ENCODE measurements at places on chromosomes 5 and 9.
A peak's percentile ranks its signal among the peaks of the same experiment; 100 is the strongest.

- DNase-seq: no peak
These were observed 413.4 kb upstream of the SLC30A5 start for GRCh38 chr5:68680366-68680765.

GRCh38 chr5:138700581-138701362 is 52.5 kb upstream of the CTNNA1 start:
- no peak for DNase-seq

GRCh38 chr9:133876144-133876543 is 116.0 kb downstream of the VAV2 start:
- DNase-seq: no peak

DNA sequence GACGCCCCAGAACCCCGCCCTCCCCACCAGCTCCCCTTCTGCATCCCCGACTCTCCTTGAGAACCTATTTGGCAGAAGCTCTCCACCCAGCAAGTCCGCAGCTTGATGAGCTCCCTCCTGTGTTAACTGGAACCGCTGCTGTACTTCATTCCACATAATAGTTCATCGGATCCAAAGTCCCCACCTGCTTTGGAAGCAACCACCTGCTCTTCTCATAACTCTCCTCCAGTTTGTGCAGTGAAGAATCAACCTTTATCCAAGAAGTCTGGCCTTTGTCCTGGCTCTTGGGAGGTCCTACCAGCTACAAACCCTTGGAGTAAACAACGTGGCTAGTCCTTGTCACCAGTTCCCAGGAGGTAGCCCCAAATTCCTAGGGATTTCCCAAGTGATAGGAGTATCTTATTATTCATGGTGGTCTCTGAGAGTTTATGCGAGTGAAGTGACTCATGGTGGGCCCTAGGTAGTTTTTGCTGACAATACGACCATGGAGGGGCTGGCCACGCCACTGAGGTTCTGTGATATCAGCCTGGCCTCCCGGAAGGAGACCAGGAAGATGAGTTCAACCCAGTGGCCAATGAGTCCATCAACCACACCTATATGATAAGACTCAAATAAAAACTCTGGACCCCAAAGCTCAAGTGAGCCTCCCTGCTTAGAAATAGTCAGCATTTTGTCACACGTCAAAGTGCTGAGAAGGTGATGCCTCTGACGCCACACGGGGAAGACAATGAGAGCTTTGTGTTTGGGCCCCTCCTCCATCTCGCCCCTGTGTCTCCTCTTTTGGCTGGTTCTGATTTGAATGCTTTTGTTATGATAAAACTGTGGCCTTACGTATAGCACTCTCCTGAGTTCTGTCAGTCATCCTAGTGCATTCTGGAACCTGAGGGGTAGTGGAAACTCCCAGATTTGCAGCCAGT is 3.6 kb upstream of the IL4 start:
- no peak for DNase-seq

DNA sequence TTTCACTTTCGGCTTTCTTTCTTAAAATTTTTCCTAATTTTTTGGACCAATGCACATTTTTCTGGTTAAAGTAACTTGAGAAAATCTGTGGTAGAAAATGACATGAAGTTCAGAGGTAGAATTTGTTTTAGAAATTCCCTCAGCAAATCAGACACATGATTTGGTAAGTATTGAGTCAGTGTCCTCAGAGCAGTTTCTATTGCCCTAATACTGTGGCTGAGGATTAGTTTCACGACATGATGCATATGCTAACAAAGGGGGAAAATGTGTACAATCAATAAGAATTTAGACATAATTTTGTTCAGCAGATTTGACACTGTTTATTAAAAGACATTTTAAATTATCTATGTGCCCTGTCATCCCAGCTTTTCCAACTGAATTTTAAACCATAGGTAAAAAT is 56.2 kb upstream of the GCNT4 start:
- no peak for DNase-seq

GRCh38 chr5:17172791-17173190 is 44.6 kb upstream of the BASP1 start:
- no peak for DNase-seq

- peak; percentile 17 for DNase-seq
These were observed 102.5 kb downstream of the SPRY4 start for GRCh38 chr5:142222225-142222865.

DNA sequence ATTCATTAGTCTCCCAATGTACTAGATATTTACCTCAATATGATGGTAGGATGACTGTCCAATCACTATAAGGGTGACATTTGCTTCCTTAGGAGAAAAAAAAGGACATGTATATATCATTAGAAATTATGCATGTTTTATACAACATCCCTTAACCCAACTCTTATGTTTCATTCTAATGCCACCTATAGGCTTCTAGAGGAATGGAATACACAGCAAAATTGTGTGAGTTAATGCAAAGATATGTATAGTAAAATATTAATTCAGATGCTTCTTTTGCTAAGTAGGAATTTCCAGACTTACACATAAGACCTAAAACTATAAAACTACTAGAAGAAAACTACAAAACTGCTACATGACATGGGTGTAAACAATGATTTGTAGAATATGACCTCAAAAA is 3.5 kb downstream of the PRXL2C start:
- DNase-seq: peak; percentile 70

DNA sequence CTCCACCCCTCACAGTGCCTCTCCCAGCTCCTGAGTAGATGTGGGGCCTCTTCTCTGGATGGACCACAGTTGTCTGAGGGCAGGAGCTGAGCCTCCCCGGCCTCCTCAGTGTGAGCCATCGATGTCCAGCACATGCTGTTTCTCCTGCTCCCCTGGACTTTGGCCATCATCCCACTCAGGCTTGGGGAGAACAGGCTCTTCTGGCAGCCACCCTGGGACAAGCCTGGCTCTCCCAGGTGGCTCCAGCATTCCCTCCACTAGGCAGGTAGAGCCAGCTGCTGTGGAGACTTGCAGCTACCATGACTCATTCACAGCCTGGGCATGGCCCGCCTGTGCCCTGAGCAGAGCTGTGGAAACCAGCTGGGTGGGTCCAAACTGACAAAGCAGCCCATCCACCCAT is 77.0 kb downstream of the CSNK1A1 start:
- no peak for DNase-seq

GRCh38 chr5:89712134-89712700 is 697.3 kb downstream of the CETN3 start:
- DNase-seq: no peak

DNA sequence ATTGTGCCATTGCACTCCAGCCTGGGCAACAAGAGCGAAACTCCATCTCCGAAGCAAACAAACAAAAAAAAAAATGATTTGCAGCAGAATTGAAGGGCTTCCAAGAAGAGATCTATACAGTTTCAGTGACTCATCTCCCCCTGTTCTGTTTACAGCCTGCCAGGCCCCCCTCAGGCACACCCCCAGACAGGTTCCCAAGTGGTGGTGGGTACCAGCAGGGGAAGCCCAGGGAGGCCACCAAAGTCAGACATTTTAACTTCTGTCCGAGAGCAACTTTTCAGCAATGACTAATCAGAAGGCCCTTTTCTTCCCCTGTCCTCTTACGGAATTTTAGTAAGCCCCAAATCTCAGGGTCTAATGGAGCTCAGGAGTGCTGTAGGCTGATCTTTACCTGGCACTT is 98.7 kb downstream of the PAX5 start:
- DNase-seq: no peak

GRCh38 chr9:130482463-130482862 is 37.7 kb downstream of the ASS1 start:
- no peak for DNase-seq

DNA sequence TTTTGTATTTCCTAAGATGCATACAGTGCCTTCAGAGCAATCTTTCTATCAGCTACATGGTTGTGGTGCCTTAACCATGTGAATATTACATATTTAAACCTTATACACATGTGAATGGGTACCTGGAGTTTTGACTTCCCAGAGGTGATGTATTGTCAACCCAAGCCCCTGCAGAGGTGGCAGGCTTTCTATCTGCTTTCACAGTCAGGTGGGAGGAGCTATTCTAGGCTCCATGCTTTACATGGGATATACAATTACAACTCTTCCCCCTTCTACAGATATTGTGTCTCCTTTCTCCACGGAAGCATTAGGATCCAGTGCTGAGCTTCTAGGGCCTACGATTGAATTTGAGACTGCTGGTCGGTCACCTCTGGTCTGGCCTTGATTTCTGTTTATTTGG is 89.8 kb upstream of the TUT7 start:
- DNase-seq: no peak

DNA sequence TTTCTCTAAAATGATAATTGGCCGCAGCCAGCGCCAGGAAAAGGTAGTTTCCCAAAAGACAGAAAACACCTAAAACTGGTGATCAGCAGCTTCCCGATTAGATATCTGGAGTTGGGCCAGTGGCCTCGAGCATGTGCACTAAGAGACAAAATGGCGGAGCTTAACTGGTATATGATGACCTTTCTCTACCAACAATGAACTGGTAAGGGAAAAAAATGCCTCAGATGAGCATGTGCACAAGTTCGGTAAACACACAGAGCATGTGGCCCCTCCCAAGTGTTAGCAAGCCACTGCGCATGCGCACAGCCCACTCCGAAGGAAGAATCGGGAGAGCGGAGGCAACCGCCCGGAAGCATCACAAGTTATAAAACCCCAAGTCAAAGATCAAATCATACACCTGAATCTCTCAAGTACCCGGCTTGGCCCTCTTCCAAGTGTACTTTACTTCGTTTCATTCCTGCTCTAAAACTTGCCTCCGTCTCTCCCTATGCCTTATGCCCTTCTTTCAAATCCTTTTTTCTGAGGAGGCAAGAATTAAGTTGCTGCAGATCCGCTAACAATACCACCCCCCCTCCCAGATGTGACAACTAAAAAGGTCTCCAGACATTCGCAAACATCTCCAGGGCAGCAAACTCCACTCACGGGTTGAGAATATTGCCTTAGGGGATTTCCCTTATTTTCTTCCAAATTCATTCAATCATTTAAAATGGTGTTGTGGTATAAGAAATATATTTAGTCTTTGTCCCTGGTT is 15.0 kb upstream of the PTBP3 start:
- peak; percentile 82 for DNase-seq

- DNase-seq: no peak
These were observed 50.2 kb downstream of the CSNK1A1 start for GRCh38 chr5:149500922-149501582.

- DNase-seq: peak; percentile 82
These were observed at the start of gene ENTREP1 for GRCh38 chr9:69324549-69325401. Gene ENTREP1 (plus strand): TSS chr9:69325215. CDS start chr9:69325310, 95 bp downstream.

DNA sequence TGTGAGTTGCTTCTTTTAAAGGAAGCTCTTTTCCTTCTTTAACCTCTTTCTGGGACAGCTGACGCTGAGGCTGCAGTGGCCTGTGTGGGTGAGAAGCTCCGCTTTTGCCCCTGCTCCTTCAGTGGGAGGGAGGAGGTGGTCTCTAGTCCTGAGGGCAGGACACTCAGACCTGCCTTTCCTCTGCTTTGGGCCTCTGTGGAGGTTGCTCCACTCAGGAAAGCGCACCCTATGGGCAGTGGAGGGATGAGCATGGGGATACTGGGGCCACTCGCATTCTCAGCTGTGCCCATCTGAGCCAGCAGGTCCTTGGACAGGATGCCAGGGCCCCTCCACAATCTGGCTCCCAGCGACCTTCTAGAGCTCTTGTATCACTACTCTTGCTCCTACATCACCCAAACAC is 111.5 kb downstream of the NSG2 start:
- no peak for DNase-seq

GRCh38 chr9:107214915-107215314 is 68.2 kb upstream of the RAD23B start:
- no peak for DNase-seq

- no peak for DNase-seq
These were observed 32.8 kb downstream of the OR2K2 start for GRCh38 chr9:111297066-111297824.

GRCh38 chr5:31585895-31586270 is 53.0 kb upstream of the PDZD2 start:
- DNase-seq: no peak

GRCh38 chr9:87392086-87392485 is 105.6 kb upstream of the DAPK1 start:
- no peak for DNase-seq

DNA sequence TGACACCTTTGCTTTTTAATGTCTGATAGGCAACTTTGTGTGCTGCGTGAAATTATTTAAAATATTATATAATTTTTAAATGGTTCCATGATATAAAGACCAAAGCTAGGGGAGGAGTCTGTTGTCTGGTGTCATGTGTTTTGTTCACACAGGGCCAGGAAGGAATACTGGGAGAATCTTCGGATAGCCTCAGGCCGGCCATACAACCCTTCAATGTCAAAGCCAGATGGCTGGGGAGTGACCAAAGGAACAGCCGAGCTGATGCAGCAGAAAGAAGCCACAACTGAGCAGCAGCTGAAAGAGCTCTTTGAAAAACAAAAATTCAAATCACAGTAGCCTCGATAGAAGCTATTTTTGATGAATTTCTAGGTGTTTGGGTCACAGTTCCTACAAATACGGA is 19.2 kb downstream of the BHMT start:
- no peak for DNase-seq

- DNase-seq: no peak
These were observed 75.6 kb upstream of the PCA3 start for GRCh38 chr9:76688471-76689238.

DNA sequence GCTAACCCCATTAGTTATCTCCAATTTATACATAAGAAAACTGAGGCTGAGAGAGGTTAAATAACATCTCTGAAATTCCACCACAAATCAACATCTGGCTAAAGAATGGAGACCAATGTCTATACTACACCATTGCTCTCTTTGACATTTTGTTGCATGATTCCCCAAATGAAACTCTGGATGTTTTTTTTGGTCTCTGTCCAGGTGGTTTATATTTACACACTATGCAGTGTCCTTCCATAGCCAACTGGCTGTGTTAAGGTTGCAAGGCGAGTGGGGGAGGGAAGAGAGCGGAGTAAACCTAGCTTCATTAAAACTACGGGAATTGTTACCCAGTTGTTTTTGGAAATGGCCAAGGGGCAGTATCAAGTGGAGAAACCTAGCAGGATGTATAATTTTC is 67.2 kb downstream of the KIF4B start:
- no peak for DNase-seq

DNA sequence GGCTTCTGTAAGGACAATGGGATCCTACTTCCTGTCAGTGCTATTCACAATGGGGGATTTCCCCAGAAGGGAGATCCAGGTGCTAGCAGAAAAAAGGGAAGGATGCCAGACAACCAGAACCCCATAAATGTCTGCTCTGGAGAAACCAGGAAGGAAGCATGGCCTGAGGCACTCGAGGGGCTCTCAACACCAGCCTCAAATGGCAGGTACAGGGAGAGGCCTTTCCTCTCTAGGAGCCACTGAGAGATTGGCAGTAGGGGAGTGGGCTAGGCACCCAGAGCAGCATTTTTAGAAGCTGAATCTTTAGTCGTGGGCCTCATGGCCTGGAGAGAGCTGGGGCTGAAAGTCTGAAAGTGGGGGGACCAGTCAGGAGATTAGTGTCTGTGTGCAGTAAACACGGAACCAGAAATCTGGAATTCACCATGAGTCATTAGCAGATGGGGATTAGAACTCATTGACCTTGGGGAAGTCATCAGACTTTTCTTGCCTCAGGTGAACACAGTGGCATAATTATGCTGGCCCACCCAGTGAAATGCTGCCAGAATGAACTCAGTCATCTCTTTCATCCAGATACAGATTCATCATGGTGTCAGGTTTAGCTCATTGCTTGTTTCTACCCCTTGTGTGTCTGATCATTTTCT is 28.3 kb downstream of the ARHGEF28 start:
- DNase-seq: no peak

- peak; percentile 15 for DNase-seq
These were observed 117.5 kb upstream of the OTULINL start for GRCh38 chr5:14464096-14464495.

Measured in hematopoietic multipotent progenitor cell treated with erythropoietin and hydrocortisone succinate and interleukin-3 and kit ligand, for 4 days (in vitro differentiated cells).